ENCODE measurements at places on chromosomes 16 and 17.

DNA sequence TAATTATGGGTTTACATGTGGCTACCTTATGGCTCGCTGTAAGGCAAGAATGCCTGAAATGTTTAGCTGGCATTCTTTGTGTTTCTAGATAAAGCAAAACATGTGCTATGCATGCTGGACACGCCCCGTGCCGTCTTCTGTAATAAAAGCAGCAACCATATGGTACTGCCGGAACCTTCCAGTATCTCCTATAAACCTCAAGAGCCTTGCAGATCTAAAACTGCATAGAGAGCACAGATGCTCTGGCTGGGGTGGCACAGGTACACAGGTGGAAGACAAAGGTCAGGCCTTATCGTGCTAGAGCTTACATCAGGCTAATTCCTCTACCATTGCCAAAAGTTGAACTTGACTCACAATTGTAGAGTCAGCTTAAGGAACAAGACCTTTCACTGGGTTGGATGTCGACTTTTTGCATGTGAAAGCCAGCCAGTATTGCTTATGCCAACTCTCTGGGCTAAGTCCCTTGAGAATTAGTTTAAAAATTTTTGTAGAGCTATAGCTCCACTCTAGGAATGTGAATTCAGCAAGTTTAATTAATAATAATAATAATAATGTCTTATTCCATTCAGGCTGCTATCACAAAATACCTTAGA, 187.4 kb upstream of the CACNG5 start:
- no peak for DNase-seq

DNA sequence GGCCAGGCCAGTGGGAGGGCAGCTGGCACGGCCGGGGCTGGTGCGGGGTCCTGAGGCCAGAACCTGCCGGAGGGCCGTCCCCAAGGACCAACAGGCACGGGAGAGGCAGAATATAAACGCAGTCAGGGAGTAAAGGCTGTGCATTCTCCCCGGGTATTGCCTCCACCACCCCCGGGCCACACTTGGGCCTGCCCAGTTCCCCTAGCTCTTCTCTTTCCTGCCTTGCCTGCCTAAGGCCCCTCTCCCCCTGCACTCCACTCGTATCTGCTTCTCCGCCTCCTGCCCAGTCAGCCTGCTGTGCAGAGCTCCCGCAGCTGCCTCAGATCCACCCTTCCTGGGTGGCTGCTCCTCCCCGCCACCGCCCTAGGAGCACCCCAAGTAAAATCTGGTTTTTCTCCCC, 5.0 kb upstream of the RPH3AL start:
- no peak for DNase-seq

- DNase-seq, result no peak
These were observed 19.5 kb upstream of the DUSP14 start for GRCh38 chr17:37470181-37470580.

DNA sequence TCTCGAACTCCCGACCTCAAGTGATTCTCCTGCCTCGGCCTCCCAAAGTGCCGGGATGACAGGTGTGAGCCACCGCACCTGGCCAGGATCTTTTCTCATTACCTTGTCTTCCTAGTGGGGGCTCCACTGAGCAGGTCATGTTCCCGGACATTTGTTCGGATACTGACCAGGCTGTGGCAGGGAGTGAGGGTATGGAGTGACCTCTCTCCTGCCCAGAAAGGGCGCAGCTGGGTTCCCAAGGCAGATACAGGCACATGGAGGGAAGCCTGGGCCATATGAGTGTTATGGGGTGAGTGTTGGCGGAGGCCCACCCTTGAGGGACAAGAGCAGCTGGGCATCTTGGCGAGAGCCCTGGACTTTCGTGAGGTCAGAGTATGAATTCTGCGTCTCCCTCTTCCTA, 5.5 kb downstream of the SERPINF1 start:
- no peak for DNase-seq

DNA sequence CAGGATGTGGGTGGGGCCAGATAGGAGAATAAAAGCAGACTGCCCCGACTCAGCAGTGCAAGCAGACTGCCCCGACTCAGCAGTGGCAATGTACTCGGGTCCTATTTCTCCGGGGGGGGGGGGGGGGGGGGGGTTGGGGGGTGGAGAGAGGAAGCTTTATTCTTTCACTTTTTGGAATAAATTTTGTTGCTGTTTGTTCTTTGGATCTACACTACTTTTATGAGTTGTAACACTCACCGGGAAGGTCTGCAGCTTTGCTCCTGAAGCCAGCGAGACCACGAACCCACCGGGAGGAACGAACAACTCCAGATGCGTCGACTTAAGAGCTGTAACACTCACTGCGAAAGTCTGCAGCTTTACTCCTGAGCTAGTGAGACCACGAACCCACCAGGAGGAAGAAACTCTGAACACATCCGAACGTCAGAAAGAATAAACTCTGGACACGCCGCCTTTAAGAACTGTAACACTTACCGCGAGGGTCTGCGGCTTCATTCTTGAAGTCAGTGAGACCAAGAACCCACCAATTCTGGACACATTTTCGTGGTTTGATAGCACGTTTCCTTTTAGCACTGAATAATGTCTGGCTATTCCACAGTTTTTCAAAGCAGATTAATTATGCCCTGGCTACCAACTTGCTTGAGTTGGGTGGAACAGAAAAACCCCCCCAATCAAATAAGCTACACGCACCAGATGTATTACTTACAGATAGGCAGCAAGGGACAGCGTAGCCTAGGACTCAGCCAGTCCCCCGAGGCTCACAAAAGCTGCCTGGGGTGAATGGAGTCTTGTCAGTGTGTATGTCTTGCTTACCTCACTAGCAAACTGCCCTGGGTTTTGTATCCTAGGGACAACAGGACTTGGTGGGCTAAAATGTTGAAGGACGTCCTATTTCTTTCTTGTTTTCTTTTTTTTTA, 11.9 kb downstream of the FZD2 start:
- DNase-seq, result no peak

GRCh38 chr17:62703776-62704380, 76.4 kb downstream of the MRC2 start:
- DNase-seq, result peak; percentile 78
